COR-L47 (cell line): ENCODE measurements at places on chromosomes 16 and 17.

- no peak for DNase-seq
Measured at GRCh38 chr17:27356091-27356705, 62.3 kb downstream of the WSB1 start.

DNA sequence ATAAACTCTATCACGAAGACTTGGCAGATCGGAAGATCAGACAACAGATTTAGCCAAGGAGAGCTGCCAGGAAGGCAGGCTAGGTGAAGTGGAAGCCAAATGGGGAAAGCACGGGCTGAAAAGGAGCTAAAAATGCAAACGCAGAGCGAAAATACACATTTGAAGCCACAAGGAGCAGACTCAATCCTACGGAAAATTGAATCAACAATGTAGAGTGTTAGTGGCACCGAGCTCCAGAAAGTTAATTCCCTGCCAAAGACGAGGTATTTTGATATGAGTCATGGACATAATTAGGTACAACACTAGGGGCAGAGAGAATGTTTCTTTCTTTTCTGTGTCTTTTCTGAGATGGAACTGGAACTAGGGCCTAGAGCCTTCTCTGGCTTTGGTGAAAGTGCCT, 20.7 kb downstream of the GSG1L start:
- DNase-seq, result no peak

- DNase-seq, result no peak
Measured at GRCh38 chr17:71845337-71845736, 275.5 kb upstream of the SOX9 start.

DNA sequence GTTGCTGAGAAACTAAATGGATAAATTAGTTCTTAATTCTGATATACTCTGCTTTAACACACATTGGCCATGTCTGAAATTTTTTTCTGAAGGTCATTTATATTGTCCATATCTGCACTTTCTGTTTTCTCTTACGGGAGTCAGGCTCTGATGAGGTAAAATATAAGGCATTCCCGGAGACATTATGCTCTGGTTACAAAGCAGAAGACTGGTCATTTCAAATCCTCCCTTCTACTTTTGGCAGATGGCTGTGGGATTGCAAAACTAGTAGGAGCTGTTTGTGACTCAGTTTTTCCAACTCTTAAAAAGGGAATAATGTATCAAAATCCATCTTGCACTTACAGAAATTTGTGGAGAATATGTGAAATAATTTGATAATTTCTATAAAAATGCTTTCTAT, 92.2 kb upstream of the CPHXL start:
- DNase-seq, result no peak

DNA sequence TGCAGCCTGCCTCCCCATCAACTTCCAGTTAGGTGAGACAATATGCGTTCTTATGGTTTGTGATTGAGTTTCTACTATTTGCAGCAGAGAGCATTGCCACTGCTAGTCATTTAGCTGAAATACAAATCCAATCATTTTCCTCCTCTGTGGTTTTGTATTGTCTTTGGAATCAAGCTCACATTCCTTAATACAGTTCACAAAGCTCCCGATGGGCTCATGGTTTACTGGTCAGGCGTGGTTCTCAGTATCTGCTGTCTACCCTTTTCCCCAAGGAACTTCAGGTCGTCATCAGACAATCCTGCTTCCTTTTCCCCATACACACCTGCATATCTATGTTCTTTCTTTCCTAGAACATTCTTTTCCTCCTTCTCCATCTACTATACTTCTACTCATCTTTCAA, 69.6 kb upstream of the GAS7 start:
- DNase-seq, result no peak
